Kidney capillary endothelial cell (primary cell): ENCODE measurements at places on chromosomes 4 and X.

GRCh38 chrX:151970661-151971060 is 3.8 kb downstream of the GABRE start:
- no peak for DNase-seq

DNA sequence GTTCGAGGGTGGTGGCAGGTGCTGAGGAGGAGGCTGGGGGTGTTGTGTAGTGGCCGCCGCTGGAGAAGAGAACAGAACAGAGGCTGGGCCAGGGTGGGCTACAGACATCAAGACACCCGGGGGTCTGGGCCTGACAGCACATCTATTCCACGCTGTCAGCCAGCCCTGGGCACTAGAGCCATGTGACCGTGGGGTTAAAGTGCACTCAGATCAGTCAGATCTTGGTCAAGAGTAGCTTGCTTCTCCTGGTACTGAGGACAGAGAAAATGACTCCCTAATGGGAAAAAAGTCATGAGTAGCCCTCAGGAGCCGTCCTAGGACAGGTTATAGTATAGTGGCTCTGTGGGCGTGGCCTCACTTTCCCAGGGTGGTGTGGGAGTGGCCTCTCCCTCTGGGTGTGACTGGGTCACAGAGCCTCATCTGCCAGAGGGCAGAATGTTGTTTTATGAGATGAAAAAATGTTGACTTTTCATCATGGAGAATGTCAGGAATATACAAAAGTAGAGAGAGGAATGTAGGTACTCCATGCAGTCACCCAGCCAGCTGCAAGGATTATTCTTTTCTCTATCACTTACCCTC is 19.4 kb downstream of the TRMT44 start:
- no peak for DNase-seq

DNA sequence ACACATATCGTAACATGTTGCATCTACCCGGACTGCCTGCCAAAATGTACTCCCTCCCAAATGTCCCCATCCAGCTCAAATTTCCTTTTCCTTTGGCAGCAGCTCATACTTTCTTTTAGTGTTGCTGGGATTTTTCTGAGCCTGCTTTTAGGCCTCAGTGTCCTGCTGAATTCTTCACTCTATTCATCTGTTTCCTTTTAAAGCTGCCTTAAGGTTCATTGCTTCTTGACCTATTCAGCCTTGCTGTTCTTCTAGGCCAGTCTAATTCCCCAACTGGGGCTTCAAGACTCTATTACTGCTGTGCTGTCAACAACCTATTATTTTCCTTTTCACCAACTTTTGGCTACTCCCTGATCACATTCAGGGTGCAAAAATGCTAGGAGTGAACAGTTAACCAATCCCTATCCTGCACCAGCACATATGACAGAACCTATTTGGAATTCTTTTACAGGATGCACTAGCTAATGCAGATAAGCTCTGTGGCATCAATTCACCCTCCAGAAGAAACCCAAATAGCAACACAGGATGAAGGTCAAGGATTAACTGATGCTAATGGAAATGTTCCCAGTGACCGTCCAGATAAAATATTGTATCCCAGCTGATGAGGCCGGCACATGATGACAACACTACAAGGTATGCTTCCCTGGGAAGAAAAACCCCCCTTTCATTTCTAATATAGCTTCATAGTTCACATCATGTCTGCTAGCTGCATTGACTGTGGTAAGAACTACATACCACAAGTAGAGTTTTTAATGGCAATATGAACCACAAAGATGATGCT is 114.7 kb upstream of the TTC29 start:
- DNase-seq, result no peak

DNA sequence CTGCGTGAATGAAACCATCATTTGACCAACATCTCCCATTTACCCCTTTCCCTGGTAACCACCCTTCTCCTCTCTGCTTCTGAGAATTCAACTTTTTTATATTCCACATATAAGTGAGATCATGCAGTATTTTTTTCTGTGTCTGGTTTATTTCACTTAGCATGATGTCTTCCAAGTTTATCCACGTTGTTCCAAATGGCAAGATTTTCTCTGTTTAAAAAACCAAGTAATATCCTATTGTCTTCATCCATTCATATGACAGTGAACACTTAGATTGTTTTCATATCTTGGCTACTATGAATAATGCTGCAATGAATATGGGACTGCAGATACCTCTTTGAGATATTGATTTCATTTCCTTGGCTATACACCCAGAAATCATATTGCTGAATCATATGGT is 362.4 kb upstream of the SLC7A11 start:
- DNase-seq, result no peak

- DNase-seq, result no peak
These were observed 575 bp downstream of the TREX2 start for GRCh38 chrX:153445106-153445855.

DNA sequence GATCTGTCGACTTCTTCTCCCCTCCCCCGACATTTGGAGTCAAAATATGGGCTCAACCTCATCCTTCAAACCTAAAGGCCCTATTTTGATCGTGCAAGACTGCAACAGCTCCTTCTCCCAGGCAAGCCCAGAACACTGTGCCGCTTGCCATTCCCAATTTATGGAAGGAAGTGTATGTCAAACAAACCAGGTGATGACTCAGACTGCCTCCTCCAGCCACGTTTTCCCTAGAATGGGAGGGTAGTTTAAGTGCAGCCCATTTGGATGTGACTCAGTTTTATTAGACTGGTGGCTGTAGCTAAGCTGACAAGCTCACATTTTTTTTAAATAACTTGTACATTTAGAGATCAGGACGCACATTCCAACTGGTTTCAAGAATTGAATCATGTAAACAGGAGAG is 570.4 kb upstream of the DIPK2B start:
- no peak for DNase-seq

DNA sequence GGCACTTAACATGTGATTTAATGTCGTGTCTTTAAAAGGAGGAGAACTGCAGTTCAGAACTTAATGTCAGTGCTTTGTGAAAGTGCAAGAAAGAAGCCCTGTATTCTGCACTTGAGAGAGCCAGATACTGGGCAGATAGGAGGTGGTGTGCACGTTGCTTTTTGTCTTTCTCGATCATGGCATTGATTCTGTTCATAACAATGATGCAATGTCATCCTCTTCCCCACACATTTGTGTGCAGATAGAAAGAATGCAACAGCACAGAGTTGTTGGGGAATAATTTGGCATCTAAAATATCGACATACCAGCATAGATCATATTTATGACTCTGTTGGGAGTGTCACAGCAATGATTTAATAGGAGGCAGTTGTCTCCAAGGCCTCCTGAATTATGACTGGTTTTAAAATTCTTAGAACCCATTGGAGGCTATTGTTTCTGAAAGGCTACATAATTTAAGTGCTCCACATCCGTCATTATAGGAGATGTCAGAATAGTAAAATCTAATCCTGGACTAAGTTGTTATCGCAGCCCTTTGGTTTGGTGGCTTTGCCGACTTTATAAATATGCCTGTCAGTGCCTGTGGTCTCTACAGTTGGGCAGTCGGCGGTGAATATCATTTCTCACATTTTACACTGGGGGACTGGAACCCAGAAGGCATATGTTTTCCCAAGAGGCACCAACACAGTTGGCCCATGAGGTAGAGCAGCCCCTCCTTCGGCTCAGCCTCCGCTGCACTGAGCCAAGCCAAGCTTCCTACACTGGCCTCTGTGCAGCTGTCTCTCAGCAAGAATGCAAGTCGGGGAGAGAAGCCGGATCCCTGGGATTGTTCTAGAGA is 124.9 kb downstream of the PTTG2 start:
- DNase-seq, result no peak

DNA sequence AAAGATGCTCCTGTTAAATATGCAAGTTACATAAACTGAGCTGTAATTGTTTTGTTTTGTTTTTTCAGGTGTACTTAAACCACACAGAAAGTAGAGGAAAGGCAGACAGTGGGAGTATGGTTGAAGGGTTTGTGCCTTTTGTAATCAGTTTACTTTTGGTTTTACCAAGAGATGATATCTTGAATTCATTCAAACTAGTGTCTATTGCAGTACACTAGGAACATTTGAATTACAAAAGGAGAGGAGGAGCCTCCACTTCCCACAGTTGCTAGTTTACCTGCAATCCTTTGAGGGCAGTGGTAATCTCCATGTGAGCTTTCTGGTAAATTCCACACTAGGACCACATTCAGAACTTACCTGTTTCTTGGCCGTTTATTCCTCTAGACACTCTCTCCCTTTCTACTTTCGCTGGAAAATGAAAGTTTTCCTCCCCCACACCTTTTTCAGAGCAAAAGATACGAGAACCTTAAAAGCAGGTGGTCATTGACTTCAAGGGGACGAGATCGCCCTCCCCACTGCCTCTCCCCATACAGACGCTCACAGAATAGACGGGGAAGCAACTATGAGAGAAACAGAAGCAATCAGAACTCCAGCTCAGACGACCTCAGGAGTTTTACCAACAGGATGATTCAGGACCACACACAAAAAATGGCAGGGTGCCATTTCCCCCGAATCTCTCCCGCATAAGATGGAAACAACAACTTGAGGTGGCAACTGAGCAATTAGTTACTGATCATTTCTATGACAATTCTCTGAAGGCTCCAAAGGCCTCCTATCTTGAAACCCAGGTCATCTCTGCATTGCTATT is 3.3 kb downstream of the RBM47 start:
- DNase-seq, result no peak

GRCh38 chr4:86934147-86934770 is 552 bp upstream of the AFF1 start:
- DNase-seq, result peak; percentile 36

- no peak for DNase-seq
These were observed 12.1 kb downstream of the RPGR start for GRCh38 chrX:38315186-38315585.
